ENCODE measurements at places on chromosomes 3 and 15.

DNA sequence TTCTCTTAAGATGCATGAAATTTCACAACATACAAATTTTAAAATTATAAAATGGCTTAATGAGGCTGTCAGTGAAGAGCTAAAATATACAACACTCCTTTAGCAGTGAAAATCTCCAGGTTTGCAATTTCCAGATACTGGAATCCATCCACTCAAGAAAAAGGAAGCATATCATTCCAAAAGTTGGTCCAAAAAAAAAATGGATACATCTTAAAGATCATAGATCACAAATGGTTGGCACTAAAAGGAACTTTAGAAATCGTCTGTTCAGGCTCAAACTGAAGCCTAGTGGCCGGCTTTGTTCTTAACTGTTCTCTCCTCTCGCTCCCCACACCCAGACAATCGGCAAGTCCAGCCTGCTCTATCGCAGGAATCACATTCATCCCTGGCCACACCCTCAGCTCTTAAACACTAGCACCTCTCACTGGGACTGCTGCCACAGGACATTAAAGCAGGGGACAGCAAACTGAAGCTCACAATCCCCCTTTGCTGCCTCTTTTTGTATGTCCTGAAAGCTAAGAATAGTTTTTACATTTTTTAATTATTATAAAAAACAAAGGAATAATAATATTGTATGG, 130.3 kb upstream of the CDIN1 start:
- no peak for DNase-seq

DNA sequence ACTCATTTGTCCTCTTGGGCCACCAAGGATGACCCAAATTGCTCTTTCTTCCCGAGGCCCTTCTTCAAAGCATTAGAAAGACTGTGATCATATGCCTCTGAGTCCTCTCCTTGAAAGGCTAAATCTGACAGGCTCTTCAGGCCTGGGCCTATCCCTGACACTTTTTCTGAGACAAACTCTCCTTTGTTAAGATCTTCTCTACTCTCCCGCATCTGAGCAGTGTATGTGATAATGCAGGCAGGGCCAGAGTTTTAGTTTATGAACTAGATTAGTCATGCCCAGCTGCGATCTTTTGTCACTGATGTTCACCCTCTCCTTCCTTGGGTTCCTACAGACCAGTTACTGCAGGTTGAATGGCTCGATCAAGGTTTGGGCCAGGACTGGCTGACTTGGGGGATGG, 39.2 kb downstream of the MASP1 start:
- DNase-seq, result no peak

GRCh38 chr3:146403792-146404191, 65.6 kb downstream of the PLSCR2 start:
- no peak for DNase-seq

DNA sequence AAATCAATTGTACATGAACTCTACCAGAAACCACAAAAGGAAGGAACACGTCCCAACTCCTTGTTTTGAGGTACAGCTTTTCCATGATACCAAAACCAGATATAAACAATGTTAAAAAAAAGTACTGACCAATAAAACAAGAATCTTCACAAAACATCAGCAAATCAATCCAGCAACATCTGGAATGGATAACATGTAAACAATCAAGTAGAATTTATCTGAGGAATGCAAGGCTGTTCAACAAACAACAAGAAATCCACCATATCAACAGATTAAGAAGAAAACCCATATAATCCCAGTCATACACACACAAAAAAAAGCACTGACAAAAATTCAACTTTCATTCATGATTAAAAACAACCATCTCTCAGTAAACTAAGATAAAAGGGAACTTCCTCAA, 26.7 kb downstream of the TJP1 start:
- DNase-seq, result no peak

DNA sequence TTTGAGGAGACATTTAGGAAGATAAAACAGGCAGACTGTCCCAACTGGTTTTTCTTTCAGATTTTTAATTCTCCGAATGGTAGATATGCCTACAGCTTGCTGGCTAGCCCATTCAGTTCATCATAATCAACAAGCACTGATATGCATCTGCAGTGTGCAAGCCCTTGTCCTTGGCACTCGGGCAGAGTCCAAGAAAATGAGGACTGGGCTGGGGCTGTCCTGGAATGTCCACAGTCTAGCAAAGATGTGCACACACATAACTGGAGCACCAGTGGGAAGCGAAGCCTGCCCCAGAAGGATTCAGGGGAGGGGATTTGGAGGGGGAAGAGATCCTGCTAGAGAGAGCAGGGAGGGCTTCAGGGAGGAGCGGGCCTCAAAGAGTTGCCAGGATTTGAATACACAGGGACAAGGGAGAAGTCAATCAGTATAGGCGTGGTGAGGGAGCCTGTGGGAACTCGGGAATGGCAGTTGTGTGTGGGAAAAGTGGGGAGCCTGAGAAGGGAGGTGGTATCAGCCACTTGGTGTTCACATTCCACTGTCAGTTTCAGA, 8.7 kb downstream of the FAH start:
- no peak for DNase-seq

GRCh38 chr3:47601281-47601680, 22.6 kb upstream of the CSPG5 start:
- DNase-seq, result no peak

GRCh38 chr3:193791041-193792032, 198.3 kb downstream of the OPA1 start:
- no peak for DNase-seq

- DNase-seq, result no peak
Observed at GRCh38 chr3:71530903-71531530, 52.5 kb downstream of the FOXP1 start.

DNA sequence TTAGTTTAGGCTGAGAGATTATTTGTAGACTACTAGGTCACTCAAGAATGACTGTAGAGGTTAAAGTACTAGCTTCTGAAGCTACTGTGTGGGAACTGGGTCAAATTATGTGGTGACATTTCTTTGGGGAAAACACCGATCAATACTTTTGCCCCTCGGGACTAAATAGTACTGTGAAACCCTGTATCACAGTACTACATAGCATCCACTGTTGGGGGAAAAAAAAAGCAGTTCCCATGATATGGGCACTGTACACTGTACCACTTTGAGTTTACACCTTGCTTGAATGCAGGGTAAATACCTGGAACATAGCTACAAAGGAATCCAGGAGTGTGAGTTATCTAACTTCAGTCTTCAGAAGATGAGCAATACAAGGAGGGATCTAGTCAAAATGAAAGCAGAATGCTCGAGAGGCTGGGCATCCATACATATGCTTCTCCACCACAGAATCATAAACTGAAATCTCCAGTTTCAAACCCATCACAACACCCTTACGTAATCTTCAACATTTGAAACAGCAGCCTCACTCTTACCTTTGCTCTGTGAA, 311.4 kb downstream of the UNC13C start:
- DNase-seq, result no peak

DNA sequence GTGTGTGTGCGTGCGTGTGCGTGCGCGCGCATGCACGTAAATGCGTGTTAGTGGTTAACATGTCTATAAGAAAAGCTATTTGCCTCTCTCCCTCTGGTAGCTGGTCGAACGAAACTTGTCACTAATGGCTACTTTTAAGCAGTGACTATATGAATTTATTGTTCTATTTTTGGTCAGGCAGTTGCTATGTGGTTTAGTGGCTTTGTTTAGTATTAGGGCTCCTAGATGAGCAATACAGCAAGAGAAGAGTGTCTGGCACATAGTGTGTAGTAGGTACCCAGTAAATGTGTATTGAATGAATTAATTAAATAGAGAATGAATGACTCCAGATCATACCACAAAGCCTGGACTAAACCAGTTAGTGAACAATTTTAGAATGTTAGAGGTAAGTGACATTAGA, 171.6 kb downstream of the PPM1L start:
- DNase-seq, result no peak

DNA sequence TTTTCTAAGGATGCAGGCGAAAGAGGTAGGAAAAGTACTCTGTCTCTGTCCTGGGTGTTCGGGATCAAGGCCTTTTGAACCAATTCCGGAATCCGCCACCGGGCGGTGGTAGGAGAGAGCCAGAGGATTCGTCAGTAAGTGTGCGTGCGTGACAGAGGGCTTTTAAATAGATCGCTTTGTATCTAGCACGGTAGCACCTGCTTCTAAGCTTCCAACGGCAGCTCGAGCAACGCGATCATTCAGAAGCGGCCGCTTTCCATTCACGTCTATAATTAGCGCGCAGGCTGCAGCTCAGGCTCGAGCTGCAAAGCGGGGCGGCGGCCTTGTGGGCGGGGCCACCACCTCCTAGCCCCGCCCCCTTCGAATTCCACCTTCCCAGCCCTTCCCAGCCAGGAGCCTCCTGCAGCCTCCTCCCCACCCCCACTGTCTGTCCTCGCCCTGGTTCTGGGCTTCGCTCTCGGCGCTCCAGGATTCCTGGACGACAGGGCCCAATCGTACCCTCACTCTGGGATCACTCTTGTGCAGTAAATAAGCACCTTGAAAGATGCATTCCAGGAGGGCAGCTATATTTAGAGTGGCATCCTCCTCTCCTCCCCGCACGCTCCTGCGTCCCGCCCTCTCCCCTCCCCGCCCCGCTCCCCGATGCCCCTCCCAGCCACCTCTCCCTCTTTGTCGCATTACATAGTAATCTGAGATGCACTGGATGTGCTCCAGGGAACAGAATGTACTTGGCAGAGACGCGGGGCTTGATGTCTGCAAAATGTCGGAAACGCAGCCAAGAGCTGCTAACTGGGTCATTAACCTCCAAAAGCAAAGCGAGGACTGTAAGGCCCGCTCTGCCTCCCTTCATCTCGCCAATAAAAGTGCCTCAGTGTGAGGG, 224.1 kb upstream of the TPRG1 start:
- DNase-seq, result peak; percentile 98

DNA sequence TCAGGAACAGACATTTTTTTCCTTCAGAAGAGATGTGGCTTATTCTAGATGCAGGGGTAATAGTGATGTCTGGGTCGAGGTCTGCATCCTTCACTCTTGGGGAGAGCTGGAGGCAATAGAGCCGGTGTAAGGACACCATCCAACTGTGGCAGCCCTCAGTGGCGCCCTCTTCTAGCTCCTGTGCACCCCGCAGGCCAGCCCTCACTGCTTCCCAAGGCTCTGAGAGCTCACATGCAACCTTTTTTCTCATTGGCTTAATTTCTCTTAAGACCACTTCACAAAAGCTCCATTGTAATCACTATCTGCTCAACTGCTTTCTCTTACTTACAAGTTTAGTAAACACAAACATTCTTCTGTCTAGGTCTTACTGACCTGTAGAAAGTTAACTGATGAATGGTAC, 3.9 kb upstream of the VPS8 start:
- DNase-seq, result peak; percentile 13

DNA sequence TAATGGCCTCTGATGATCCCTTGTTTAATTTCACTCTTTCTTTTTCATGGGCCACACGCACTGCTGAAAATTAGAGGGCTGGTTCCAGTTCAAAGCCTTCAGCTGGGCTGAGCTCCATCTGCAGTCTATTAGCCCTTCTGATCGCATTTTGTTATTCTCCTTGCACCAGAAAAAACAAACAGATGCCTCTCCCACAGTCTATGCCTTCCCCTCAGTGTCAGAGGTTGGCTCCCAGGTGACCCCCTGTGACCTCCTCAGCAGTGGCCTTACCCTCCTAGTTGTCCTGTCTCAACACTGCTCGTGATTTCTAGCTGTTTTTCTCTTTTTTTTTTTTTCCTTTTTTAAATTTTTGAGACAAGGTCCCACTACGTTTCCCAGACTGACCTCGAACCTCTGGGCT, 77.1 kb upstream of the PRTG start:
- DNase-seq, result no peak

DNA sequence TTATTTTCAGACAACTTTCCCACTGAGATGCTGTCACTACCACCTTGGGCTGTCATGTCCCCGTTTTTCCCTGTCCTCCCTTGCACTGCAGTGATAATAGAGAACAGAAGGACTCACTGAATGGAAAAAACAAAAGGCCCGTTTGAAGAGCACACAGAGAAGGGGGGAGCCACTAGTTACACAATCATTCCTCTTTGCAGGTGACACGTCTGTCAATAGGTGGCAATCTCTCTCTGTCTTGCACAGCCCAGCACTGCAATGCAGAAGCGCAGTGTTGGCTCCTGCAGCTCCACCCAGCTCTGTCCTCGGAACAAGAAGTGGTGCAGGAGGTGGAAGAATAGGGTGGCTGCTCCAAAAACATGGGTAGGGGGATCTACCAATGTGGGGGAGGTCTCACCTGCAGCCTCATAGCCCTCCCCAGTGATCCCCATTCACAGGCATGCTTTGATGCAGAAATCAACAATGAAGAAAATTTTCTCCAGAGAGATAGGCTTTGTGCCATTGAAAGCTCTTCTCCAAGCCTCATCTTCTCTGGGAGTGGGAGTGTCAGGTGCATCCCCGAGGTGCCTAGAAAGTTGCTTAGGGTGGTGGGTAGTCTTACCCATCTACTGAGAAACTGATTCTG, 31.8 kb downstream of the FSTL1 start:
- peak; percentile 47 for DNase-seq

DNA sequence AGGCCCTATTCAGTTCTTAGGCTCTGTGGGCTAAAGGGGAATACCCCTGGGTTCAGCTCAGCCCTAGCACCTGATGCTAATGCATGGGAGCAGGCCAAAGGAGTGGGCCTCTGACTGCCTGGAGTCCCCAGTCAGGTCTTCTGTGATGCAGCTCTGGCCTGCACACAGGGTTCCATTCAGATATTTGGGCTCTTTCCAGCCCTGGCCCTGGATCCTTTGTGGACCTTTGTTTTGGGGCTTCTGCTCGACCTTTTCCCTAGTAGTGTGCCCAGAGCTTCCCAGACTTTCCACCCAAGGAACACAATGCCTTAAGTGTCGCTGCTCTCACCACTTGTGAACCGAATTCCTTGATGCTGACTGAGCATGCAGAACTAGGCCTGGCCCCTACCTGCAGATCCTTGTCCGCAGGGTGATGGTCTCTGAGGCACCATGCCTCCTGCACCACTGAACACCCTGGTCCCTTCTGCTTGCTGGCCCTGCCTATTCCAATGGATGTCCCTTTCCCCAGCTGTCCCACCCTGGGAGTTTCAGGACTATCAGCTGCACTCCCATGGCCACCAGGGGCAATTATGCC, 5.1 kb downstream of the SEC13 start:
- DNase-seq, result no peak

- DNase-seq, result no peak
Observed at GRCh38 chr15:101795455-101795854, 7.9 kb upstream of the OR4F6 start.

DNA sequence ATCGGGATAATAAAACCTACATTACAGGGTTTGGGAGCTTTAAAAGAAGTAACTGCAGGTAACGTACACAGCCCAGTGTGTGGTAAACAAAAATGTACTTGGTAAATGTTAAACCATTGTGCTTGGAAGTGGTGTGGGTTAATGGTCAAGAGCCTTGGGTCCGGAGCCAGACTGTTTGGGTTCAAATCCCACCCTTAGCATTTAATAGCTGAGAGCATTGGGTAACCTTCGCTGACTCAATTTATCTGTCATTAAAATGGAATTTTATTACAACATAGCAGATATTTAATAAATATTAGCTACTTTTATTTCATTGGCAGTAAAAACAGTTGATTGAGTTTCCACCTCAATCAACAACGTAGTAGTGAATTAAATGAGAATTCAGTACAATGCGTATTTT, 1.5 kb downstream of the FSTL1 start:
- no peak for DNase-seq

DNA sequence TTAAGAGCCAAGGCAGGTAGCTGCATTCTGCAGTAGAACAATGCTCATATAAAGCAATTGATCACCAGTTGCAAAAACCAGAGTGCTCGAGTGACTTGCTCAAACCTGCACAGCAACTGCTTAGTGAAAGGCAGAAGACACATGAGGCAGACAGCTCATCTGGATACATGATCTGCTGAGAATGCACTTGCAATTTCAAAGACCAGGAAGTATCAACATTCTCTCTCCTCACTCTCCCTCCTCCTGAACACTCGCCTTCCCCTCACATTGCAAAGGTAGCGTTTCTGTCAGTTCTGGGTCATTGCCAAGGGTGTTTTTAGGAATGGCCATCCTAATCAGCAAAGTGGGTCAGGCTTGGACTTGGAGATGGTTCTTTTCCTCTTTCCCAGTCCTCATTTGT, 61.0 kb downstream of the BFSP2 start:
- no peak for DNase-seq
